Activated T-cell treated with anti-CD3 and anti-CD28 coated beads for 24 hours (primary cell): ENCODE measurements at places on chromosomes 3 and 15.

DNA sequence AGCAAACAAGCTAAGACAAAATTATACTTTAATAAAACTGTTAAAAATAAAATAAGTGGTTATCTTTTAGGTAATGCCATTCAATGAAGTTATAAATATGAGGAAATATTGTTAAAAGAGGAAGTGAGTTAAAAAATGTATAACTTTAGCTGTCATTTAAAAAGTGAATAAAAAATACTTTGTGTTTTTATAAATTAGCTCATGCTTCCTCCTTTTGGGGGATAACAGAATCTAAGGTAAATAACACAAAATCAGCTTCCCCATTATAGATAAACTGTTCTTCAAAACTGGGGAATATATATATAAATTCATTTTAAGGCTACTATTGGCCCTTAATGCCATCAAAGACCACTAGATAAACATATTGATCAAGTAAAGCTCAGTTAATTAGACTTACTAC, 113.7 kb upstream of the AADACL2 start:
- DNase-seq, result no peak

DNA sequence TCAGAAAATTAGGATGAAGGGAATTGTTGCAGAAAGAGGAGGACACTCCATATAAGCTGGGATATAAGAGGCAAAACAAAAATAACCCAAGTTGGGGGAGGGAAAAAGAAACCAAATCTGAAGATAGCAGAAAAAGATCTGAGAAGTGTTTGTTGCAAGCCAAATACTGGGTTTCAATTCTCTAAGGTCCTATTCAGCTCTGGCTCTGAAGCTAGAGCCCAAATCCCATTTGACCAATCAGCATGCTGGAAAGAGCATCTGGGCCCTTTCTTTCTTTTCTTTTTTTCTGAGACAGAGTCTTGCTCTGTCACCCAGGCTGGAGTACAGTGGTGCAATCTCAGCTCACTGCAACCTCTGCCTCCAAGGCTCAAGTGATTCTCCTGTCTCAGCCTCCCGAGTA, 17.3 kb downstream of the IGDCC3 start:
- no peak for DNase-seq

DNA sequence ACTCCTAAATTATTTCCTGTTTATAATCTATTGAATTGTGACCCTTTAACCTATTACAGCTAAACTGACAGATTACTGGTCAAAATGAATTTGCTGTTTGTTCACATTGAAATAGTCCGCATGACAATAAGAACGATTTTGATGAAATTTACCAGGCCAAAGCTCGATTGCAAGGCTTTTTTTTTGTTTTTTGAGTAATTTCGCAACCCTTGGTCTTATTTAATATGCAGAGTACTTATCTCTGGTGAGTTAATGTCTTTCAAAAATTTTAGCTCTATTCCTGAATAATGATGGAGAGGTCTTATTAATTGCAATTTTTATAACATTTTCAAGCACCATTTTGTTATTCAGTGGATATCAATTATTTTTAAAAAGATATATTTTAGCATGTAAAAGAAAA, 362.4 kb downstream of the OTOL1 start:
- DNase-seq, result no peak

DNA sequence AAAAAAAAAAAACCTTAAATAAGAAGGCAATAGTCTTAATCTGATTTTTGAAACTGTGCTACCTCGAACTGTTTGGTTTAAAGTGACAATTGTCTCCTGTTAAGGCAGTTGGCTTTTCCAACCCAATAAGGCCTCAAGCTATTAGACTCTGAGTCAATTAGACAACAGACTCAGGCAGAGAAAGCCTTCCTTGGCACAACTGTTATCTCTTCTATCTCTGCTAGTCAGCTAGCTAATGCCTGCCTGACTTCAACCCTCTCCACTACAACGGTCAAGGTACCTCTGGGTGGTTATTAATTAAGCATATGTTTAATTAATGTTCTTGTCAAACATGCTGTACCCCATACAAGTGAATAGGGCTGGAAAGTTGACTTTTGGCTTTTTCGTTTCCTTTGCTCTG, 110.2 kb upstream of the NLGN1 start:
- DNase-seq, result no peak

DNA sequence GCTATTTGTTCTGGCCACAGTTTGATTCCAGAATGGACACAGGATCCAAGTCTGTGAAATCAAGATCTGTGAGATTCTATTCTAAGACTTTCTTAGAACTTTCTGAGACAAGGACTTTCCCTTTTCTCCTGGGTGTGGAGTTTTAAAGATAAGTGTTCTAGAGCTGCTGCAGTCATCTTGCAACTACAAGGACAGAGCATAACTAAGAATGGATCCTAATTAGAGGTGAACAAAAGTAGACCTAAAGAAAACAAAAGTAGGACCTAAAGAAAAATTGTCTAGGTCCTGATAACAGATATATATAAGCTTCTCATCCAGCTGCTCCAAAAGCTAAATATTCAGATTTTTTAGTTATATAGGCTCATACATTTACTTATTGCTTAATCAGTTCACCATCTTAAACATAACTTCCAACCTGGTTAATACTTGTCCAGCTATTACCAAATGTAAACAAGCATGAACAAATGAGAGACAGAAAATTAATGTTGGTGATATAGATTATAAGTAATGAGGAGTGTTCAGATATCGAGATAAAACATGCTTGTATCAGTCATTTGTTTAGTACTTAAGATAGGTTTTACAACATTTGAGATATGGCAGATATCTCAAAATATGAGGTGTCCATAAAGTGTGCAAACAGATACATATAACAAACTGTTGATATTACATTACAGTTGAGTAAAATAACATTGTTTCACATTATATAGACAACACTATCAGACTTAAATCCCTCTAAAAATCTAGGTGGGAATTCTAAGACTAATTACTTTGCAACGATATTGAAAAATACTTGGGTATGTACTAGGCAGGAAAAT, 75.1 kb downstream of the CD200 start:
- DNase-seq, result no peak
